Fibroblast of the aortic adventitia (primary cell): ENCODE measurements at places on chromosomes 6 and 20. TPM values are rescaled to one million over a fixed set of nuclear protein-coding genes. Genes with fewer than 3 reads are reported as not detected.

DNA sequence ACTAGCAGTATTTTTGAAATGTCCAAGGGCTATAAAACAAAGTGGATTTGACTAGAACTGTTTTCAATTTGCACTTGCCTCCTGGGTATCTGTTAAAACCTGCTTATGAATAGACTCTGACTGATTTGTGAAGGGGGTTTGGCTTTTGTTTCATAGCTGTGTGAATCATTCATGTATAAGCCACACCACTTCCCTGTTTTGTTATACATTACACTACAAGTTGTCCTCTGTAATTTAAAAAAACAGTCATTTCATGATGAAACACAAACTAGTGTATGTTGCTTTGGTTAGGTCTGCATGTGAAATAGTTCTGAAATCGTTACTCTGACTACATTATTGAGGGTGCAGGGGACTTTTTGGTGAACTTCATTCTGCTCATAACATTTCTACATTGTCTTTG, 121.7 kb downstream of the NKAIN2 start:
- DNase-seq = no peak

- DNase-seq = no peak
Measured at GRCh38 chr20:37971561-37972127, 61.6 kb downstream of the TTI1 start.

GRCh38 chr20:15603978-15604805, 969.1 kb downstream of the KIF16B start:
- DNase-seq = no peak

DNA sequence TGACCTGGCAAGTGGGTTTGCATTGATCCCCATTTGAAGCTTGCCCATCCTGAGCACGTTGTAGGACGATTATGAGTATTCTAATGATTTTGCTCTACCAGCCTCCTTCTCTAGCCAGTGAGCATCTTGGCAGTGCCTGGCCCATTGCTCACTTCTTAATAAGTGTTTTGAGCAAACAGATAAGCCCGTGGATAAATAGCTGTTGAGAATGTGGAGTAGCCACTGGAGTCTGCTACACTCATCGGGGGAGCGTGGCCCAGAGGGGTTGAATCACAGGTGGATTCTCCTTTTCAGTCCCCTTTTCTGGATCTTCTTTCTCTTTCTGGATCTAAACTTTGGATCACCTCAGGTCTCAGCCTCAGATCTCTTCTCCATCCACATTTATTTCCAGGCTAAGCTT, 15.9 kb upstream of the EDN3 start:
- no peak for DNase-seq

- DNase-seq = peak; percentile 75
Measured at GRCh38 chr6:137967689-137968454, 100.8 kb downstream of the TNFAIP3 start.

GRCh38 chr6:43093436-43094289, 17.5 kb downstream of the PTK7 start:
- DNase-seq = peak; percentile 90

DNA sequence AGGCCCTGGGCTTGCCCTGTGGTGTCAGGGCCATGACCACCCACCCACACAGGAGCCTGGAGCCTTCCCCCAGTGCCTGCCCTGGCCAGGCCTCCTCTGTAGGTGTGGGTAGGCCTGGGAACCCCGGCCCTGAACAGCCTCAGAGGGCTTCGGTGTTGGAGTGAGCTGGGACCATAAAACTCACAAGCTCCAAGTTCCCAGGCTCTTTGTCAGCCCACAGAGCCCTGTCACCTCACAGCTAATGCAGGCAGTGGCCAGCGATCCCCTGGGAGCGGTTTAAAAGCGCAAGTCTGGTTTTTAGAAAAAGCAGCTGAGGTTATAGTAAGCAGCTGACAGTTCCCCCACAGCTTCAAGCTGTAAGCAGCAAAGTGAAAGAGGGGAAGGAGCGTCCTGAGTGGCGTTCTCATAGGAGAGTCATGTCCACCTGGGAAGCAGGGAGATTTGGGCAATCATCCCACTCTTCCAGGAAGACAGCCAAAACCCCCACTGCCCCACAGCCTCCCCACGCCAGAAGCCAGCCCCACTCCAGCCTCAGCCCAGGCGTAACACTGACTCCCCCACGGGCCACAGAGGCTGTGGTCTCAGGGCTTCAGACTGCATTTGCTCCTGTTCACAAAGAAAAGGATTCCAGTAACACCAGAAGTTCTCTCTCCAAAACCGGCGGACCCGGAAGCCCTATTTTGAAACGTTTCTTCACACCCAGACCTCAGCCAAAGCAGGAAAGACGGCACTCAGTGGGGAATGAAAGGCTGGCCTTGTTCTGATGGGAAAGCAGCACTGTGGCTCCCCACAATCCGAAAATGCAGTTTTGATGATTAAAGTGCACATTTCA, 34.3 kb upstream of the FOXC1 start:
- DNase-seq = peak; percentile 22

GRCh38 chr6:170111816-170112582, 178.9 kb downstream of the DLL1 start:
- DNase-seq = no peak

The PSORS1C2 gene
- total RNA-seq = not detected in 2 replicates

The ARMC2 gene
- 1.6 and 2.5 TPM in 2 replicates for total RNA-seq

The DLK2 gene
- 0.36 and 0.98 TPM in 2 replicates for total RNA-seq

The RAD21L1 gene
- total RNA-seq = not detected in 2 replicates

The TSBP1 gene
- total RNA-seq = not detected in 2 replicates
